Naive thymus-derived CD4-positive, alpha-beta T cell (primary cell): ENCODE measurements at places on chromosomes 3 and 15. TPM values are rescaled to one million over a fixed set of nuclear protein-coding genes. Genes with fewer than 3 reads are reported as not detected.

Gene CKMT1B
- not detected for total RNA-seq

Gene LSAMP
- not detected for total RNA-seq

Gene CFAP91
- 0.32 TPM for total RNA-seq

Gene ZNF660
- total RNA-seq: 1.7 TPM

Gene HGD
- total RNA-seq: 2.6 TPM

Gene TBC1D21
- not detected in 2 replicates for total RNA-seq

Gene FBXL2
- total RNA-seq: 0.10 TPM in 1 of 2 replicates, not detected in the other

Gene ADCY5
- not detected for total RNA-seq

Gene TNNC1
- 6.5 TPM for total RNA-seq

Gene CHRM5
- not detected for total RNA-seq

Gene ZNF774
- 1.5 TPM for total RNA-seq

Gene TGM5
- not detected for total RNA-seq

Gene STARD5
- 11.7 TPM for total RNA-seq

Gene SLC51B
- total RNA-seq: not detected

Gene SEMA3G
- 0.10 TPM in 1 of 2 replicates, not detected in the other for total RNA-seq

Gene CCDC54
- not detected in 2 replicates for total RNA-seq

Gene SST
- not detected for total RNA-seq

Gene STRC
- 3.6 TPM for total RNA-seq

Gene FGF7
- 0.07 and 0.10 TPM in 2 replicates for total RNA-seq

Gene PLA2G4E
- total RNA-seq: not detected

Gene CCR8
- not detected for total RNA-seq

Gene ITGA11
- total RNA-seq: 0.03 TPM

Gene DNAH1
- 69.2 TPM for total RNA-seq

Gene DLEC1
- 5.6 TPM for total RNA-seq

Gene CLSTN2
- not detected for total RNA-seq

Gene MRAS
- total RNA-seq: 0.05 and 0.13 TPM in 2 replicates

Gene CFAP161
- not detected for total RNA-seq

Gene ANKUB1
- total RNA-seq: not detected

Gene ARL14
- not detected for total RNA-seq

Gene LDHAL6B
- total RNA-seq: not detected

Gene POU1F1
- not detected for total RNA-seq

Gene GOLGA6L7
- total RNA-seq: not detected

Gene MST1
- 12.7 and 12.8 TPM in 2 replicates for total RNA-seq

Gene MYO5A
- total RNA-seq: 39.6 TPM

Gene FURIN
- total RNA-seq: 516 and 517 TPM in 2 replicates

Gene ZBBX
- not detected for total RNA-seq

Gene ST3GAL6
- total RNA-seq: 0.78 TPM

Gene CHST13
- total RNA-seq: 3.8 TPM

Gene COPB2
- total RNA-seq: 33.5 TPM

Gene KNG1
- not detected for total RNA-seq
